ENCODE measurements at places on chromosomes 12 and 14.

GRCh38 chr14:46769292-46769691, 117.7 kb upstream of the RPL10L start:
- DNase-seq: no peak

DNA sequence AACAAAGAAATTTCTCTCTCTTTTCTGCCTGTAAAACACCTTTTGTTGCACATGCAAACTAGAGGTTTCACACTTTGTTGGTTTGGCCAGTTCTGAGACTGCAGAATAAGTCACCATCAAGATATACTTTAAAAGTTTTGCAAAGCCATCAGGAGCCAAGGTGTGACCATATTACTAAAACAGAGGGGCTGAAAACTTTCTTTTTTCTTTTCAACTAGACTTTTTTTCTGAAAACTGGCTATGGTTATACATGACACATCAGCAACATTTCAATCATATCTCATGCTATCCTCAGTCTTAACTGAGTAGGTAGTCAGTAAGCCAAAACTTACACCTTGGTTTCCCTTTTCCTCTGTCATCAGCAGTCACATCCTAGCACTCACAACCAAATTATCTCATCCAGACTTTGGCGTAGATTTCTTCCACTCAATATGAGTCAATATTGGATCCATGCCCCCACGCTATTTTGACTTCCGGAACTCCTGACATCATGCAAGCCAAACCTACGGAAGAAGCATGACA, 4.1 kb upstream of the IFNG start:
- DNase-seq: no peak

DNA sequence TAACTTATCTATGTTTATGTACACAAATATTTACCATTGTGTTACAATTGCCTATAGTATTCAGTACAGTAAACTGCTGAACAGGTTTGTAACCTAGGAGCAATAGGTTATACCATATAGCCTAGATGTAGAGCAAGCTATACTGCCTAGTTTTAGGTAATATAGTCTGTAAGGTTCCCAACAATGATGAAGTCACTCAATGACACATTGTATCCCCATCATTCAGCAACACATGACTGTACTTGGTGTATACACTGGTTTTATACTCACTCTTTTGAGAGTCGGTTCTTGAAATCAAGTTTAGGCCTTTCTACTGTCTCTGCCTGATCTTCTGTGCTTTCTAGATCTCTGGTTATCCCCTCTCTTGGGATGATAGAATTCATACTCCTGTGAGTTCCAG, 5.5 kb downstream of the RNASE1 start:
- no peak for DNase-seq

DNA sequence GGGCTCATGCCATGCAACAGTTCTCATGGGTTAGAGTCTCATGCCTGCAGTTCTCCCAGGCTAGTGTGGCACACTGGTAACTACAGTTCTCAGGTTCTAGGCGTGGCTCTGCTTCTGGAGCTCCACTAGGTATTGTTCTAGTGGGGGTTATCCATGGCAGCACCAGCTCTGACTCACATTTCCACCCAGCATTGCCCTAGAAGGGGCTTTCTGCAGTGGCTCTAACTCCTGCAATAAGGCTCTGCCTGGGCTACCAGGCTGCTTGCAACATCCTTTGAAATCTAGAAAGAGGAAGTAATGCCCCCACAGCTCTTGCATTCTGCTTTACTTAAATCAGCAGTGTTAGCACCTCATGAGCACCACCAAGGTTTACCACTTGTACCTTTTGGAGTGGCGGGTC, 220.3 kb upstream of the ARID2 start:
- DNase-seq: no peak

GRCh38 chr12:118311666-118312065, 61.0 kb downstream of the TAOK3 start:
- no peak for DNase-seq
